ENCODE measurements at places on chromosomes 7 and 10. TPM values are rescaled to one million over a fixed set of nuclear protein-coding genes. Genes with fewer than 3 reads are reported as not detected.

SPAM1 gene
- not detected for total RNA-seq

DNA sequence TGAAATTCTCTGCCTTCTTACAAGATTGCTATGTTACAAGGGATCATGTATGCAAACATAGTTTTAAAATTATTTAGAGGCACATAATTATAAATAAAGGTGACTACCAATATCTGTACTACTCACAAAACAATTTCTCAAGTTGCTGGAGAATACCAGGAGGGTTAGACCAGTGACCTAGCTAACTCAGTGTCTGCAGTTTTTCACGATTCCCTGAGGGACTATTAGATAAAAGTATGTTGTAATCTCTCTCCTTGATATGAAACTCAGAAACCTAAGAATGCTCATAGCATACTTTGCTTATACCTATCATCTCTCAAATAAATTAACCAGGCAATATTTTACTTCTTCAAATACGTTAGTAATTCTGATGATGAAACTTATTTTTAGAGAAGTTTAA lies 534.0 kb upstream of the ANKRD30A start:
- no peak for DNase-seq

DNA sequence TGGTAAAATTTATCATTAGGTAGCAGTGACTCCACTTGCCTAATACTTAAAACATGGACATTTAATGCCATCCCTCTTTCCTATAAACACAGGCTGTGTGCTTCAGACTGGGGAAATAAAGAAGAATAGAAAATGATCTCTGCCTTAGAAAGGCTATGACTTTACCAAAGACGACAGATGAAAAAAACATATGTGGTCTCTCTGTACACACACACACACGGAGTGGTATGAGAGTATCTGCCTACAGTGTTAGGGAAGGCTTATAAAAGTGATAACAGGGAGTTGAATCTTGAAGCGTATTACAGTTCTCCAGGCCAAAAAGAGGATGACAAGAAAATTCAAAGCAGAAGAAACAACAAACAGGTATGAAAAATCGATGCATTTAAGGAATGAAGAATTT lies 38.2 kb downstream of the MINDY3 start:
- no peak for DNase-seq

GRCh38 chr7:38360776-38361175 lies 87.3 kb upstream of the TARP start:
- no peak for DNase-seq

AGR2 gene
- total RNA-seq = 191 TPM

DNA sequence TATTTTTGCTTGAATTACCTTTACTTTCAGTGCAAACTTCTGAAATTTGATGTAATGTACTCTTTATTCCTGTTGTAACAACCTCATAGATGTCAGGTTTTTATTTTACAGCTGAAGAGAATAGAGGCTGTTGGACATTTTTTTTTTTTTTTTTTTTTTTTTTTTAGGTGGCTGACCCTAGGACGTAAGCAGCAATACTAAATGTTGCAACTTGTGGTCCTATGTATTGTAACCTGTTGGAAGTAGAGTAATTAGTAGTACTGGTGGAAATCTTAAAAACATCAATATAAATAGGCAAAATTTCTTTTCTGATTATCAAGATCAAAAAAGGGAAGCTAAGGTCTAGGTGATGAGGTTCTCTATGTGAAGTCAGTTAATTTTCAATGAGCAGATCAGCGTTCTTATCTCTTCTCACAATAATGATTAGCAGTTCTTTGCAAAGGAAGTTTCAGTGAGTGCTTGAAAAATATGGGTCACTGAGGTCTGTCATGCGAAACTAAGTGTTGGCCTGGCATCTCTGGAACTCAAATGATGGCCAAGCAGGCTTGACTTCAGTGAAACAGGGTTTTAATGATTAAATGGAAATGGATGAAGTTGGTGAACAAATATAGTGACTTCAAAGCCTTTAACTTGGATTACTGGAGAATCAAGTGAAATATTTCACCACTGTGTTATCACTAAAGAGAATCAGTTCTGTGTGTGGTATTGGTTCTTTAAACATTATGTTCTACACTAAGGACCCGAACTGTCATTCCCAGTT lies 42.7 kb downstream of the BICC1 start:
- DNase-seq = no peak

DNA sequence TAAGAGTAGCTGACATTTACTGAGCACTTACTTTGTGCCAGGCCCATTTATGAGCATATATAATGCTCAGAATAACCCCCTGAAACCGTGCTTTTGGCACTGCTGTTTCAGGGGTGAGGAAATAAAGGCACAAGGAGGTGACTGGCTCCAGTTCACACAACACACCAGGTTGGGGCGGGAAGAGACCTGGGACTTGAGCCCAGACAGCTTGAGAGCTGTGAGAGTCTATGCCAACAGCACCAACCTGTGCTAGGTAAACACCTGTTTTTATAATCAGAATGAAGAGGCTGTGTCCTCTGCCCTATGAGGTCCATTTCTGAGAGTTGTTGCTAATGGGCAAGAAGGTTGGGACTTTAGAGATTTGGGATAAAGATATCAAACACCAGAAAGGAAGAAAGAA lies 8.8 kb upstream of the AZGP1 start:
- DNase-seq = no peak

DNA sequence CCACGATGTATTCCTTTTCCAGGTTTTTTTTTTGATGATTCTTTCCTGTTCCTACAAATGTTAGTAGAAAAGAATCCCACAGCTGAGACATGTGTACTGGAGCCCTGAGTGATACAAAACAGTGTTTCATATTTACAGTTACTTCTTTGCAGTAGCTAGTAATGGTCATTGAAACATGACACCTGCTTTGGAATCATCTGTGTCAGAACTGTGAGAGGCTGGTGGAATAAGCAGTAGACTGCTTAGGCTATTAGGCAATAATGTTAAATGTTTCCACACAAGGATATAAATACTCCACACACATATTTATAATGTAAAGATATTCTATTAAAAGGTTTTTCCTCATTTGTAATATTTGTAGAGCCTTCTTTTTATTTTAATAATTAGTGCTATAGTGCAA lies 394.0 kb downstream of the THSD7A start:
- no peak for DNase-seq

DNA sequence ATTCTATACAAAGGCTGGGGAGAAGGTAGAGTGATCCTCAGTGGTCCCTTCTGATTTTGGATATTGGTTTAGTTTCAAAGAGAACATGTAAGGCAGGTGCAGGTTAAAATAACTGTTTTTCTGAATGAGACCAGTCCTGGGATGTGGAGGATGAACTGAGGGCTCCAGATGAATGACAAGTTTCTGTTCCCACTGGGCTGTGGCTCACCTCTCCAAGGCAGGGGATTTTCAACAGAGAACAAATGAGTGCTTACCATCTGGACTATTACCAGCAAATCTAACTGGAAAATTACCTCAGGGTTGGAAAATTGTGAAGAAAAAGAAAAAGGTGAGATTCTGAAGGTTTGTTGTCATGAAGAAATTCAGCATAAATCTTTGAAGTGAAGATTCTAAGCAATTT lies 8.0 kb downstream of the LAMB4 start:
- no peak for DNase-seq

DNA sequence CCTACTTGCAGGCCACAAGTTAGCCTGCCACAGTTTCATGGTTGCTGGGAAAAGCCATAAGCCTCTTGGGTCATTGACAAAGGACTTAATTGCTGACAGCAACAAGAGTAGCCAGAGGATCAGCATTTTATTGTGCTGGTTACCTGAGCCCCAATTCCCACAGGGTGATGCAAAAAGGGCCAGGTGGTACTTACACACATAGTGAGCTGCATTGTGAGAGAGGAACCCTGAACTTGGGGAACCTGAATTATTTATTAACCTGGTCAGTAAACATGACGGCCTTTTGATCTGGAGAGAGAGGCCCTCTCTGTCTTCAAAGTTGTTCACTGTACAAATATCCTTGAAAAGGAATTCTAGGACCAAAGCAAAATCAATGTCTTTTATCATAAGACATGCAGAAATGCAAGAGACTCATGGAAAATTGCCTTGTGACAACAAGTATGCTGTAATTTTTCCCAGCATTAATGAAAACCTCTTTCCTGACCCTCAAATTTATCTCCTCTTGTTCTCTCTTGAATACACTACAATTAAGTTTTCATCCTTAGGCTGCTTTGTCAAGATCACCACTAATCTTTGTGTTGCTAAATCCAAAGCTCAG lies 102.9 kb upstream of the PHYHIPL start:
- no peak for DNase-seq

DNA sequence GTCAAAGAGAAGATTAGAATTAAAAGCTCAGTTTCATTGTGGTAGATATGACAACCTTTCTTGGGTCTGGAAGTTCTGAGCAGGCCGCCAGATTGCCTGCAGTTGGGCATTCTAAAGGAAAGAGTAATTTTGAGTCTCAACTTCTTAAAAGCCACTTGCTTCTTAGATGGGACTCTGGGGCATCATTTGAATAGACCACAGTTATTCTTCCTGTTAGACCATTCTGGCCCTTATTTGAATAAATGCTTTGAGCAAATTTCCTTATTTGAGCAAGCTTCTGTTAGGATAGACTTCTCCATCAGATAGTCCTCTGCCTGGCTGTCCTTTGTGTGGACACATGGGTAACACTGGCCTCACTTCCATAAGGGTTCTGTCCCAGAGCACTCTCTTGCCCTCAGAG lies 40.2 kb downstream of the SND1 start:
- DNase-seq = no peak

CALML3 gene
- 0.09 TPM for total RNA-seq

DNA sequence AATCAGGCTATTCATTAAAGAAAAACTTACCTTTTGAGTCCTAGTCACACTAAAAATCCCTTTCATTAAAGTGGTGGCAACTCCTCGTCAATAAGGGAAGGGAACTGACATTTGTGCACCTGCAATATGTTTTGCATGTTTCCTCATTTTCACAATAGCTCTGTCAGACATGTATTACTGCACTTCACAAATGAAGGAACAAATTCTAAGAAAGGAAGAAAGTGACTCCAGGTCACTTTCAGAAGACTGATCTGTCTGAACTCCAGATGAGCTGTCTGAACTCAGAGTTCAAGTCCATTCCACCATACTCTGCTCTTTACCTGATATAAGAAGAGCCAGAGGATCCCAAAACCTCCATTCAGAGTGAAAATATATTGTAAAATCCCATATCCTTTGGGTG lies 50.3 kb upstream of the GSAP start:
- DNase-seq = no peak

DNA sequence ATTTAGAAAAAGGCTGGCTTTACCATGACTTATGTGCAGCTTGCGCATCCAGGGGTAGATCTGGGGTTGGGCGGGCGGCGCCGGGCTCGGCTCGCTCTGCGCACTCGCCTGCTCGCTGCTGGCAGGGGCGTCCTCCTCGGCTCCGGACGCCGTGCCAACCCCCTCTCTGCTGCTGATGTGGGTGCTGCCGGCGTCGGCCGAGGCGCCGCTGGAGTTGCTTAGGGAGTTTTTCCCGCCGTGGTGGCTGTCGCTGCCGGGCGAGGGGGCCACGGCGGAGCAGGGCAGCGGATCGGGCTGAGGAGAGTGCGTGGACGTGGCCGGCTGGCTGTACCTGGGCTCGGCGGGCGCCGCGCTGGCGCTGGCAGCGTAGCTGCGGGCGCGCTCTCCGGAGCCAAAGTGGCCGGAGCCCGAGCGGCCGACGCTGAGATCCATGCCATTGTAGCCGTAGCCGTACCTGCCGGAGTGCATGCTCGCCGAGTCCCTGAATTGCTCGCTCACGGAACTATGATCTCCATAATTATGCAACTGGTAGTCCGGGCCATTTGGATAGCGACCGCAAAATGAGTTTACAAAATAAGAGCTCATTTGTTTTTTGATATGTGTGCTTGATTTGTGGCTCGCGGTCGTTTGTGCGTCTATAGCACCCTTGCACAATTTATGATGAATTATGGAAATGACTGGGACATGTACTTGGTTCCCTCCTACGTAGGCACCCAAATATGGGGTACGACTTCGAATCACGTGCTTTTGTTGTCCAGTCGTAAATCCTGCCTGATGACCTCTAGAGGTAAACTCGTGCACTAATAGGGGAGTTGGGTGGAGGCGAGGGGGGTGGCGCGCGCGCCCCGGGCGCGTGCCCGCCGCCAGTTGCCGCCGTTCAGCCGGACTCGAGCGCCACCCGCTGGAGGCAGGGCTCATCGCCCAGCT lies at the start of gene HOXA5:
HOXA5 (minus strand) TSS at position 659 of the 927 bp plus-strand sequence; CDS start at position 585, 74 bp downstream.
- peak; percentile 84 for DNase-seq

DNA sequence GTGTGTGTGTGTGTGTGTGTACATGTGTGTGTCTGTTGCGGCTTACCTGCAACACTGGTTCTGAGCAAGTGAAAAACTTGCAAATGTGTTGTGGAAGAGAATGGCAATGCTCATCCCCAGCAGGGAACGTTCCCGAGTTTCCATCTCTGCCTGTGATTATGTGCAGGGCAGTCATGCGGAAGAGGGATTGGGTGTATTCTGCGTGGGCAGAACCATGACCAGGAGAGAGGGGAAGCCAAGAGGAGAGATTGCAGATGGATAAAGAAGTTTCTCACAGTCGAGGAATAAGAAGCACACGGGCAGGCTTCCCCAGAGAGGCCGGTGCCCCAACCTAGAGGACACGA lies 99.9 kb downstream of the CTBP2 start:
- DNase-seq = no peak

DNA sequence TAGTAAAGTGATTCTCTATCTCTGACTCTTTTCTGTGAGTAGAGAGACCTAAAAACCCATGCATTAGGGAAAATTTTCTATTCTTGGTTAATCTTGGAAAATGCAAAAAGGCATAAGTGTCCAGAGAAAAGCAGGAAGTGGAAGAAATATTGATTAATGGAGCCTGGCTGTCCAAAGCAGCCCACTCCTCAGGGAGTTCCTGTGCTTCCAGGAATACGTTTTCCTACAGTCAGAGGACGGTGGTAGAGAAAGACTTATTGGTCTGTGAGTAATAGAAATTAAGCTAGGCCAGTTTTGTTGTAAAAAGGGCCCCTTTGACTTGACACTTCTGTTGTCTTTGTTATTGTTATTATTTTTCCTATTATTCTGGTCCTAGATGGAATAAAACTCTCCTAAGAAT lies 157.8 kb downstream of the NRP1 start:
- no peak for DNase-seq

CC2D2B gene
- 1.7 TPM for total RNA-seq

TSPAN13 gene
- total RNA-seq = 90.8 TPM

RBP4 gene
- total RNA-seq = 7.0 TPM

GRCh38 chr10:128573986-128574385 lies 447.8 kb upstream of the MKI67 start:
- DNase-seq = no peak

MYO3A gene
- total RNA-seq = 0.29 TPM

- no peak for DNase-seq
Measured at GRCh38 chr10:89888321-89889070, 187.1 kb downstream of the KIF20B start.

- DNase-seq = peak; percentile 55
Measured at GRCh38 chr10:17425584-17426262, 28.7 kb downstream of the ST8SIA6 start.

NT5C3A gene
- total RNA-seq = 93.8 TPM
